ENCODE measurements at places on chromosomes 12 and 14.

DNA sequence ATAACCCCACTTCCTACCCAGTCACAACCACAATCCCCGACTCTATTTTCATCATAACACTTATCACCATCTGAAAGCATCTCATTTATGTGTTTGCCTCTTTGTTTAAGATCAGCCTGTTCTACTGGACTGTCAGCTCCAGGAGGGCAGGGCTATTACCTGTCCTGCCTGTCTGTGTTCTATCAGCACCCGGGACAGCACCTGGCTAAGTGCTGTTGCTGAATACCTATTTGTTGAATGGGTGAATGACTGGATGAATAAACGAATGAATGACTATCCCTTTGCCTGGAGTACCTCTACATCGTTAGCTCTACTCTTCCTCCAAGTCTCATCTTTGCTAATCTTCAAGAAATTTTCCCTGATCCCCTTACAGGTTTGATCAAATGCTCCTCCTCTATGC lies 69.0 kb downstream of the WSCD2 start:
- DNase-seq, result no peak

GRCh38 chr14:69090187-69090789 lies 62.6 kb downstream of the DCAF5 start:
- no peak for DNase-seq

DNA sequence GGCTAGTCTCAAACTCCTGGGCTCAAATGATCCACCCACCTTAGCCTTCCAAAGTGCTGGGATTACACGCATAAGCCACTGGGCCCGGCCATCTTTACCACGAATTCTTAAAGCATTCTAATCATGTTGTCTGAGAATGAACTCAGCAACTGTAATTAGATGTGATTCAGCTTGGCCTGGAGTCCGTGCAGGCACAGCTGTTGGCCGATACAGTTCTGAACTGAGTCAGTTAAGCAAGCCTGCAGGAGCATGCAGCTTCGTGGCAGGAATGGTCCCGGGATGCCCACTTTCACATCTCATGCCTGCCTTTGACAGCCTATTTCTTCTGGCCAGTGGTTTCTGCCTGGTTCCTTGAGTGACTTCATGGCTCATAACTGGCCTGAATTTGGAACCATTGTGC lies 194.1 kb downstream of the ANO6 start:
- no peak for DNase-seq

DNA sequence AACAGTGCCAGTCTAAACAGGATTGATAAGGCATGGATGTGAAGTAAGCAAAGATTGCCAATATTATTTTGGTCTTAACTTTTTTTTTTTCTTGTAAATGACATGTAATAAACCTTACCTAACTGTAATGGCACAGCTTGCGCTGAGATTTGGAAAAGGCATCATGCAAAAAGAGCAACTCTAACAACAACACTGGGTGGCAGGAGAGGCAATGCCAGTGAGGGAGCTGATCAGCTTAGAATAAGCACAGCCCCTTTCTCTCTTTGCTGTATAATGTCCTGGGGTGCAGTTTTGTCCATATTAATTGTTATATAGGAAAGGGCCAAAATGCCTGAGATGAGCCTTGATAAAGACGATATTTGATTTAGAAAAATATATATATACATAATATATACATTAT lies 1589.7 kb upstream of the FLRT2 start:
- DNase-seq, result no peak

DNA sequence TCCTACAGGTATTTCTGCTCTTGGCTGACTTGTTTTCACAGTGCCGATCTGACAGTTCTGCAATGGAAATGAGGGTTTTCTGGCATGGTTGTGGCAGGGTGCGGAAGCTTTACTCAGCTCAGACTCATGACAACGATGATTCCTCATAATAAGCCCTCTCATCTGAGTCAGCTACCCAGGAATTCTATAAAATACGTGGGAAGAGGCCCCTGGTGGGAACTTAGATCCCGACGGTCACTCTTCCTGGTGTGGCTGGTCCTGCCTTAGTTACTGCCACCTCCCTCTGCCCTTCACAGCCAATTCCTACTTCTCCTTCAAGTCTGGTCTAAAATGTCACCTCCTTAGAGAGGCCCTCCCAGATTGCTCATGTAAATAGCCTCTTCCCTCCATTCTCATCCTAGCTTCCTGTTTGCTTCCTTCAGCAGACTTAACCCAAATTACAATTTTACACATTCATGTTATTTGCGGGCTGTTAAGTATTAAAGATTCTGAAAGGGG lies 104.2 kb upstream of the MAP1LC3B2 start:
- no peak for DNase-seq

DNA sequence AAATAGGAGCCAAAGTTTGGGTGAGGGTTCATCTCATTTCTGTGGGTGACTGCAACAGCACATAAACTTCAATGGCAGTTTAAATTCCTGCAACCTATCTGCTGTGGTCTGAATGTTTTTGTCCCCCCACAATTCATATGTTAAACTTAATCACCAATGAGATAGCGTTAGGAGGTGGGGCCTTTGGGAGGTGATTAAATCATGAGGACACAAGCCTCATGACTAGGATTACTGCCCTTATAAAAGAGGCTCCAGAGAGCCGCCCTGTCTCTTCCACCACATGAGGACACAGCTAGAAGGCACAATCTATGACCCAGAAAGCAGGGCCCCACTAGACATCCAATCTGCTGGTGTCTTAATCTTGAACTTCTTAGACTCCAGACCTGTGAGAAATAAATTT lies 3.8 kb upstream of the CCDC91 start:
- DNase-seq, result no peak

Data from nephron progenitor cell (in vitro differentiated cells).